ENCODE measurements at places on chromosomes 2 and 18.

DNA sequence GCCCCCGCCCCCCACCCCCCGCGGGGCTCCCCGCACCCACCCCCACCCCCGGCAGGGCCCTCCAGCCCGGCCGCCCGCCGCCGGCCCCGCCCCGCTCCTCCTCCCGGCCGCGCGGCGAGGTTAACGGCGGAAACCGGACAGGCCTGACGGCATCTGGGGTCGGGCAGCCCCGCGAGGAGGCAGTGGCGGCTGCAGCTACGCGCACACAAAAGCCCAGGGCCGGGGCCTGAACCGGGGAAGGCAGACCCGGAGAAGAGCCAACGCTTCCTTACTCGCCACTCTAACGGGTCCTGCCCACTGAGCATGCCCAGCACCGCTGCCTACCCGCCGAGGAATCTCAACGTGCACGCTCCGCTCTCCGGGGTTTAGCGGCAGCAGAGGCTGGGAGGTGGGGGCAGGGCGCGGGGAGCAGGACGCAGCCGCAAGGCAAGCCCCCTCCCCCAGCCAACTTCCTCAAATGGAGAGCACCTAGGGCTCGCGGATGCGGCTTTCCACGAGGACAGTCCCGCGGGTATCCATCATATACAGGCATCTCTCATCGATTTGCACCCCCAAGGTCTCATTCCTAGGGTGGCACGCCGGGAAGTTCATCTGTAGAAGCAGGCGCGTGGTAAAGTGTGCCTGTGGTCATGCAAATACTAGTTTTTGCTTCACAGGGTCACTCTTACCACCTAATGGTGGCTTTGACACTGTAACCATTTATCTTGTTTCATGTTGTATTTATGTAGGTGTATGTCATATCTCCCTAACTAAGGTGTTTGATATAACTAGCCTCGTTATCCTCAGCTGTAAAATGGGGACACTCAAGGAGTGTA, at the start of gene MEMO1:
MEMO1 (minus strand) TSS at position 339 of the 815 bp plus-strand sequence. CDS start 761 bp downstream, outside the sequence.
- peak; percentile 96 for DNase-seq

- no peak for DNase-seq
Observed at GRCh38 chr2:45781464-45781811, 130.0 kb downstream of the PRKCE start.

DNA sequence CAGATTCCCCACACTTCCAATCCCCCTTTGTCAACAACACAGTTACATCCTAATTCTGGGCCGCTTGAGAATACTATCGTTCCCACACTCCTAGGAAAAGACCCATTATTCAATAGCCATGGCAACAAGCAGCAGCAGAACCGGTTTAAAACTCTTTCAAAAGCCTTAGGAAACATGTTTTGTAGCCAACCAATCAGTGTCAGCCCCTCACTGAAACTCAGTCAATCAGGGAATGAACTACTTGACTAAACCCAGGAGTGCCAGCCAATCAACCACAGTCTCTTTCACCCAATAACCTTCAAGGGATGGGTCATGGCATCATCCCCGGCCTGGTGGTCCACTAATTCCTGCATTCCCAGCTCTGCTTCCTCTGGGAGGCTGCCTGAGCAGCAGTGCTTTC, 204.8 kb upstream of the HS6ST1 start:
- DNase-seq: no peak

DNA sequence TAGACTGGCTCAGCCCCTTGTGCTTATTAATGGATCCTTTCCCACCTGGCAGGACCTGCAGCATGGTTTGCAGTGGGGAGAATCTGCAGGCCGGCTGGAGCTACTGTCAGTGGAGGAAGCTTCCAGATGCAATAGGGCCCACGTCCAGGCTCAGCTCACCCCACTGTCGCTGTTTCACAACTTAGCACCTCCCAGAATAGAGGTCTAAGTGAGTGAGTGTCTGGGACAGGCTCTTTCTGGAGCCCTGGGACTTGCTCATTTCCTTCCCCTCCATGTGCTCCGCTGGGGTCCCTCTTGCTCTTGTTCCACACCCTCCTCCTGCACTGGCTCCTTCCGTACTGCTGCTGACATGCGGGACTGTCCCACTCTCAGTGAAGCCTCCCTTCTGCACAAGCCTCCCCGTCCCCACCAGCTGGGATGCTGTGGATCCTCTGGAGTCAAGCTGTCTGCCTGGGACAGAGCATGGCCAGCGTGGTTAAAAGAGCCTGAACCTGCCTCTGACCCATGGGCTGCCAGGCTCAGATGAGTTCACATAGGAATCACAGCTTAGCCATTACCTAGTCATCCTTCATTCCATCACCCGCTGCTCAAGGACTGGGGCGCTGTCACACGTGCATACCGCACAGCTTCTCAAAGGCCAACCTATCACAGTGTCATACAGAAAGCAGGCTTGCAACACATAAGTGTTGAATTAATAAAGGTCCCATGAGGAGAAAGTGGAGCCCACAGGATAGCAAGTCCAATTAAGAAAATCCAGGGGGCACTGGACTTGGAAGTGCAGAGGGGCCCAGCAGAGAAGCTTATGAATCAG, 135.9 kb downstream of the ACKR3 start:
- DNase-seq: no peak

- DNase-seq: no peak
Observed at GRCh38 chr2:76089683-76090082, 379.0 kb upstream of the GCFC2 start.

- DNase-seq: no peak
Observed at GRCh38 chr2:12124790-12125189, 378.4 kb downstream of the LPIN1 start.

GRCh38 chr2:1602278-1603010, 141.9 kb downstream of the PXDN start:
- DNase-seq: no peak

DNA sequence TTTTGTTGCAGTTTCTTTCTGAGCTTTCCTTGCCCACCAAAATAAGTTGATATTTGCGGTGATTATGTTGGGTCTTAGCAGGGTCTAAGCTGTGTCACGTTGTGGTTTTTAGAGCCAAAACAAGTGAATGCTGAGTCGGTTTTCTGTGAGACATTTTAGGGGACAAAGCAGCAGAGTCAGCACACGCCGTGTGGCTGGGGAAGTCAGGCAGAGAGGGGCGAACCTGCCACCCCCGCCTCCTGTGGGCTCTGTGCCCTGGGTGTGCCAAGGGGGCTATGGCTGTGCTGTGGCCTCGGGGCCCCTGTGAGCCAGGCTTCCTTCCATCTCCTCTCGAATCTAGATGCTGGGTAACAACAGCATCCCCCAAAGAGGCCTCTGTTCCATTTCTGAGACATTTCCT, 30.8 kb upstream of the TMEM87B start:
- no peak for DNase-seq

GRCh38 chr18:55413474-55413873, 174.5 kb downstream of the TCF4 start:
- DNase-seq: no peak

DNA sequence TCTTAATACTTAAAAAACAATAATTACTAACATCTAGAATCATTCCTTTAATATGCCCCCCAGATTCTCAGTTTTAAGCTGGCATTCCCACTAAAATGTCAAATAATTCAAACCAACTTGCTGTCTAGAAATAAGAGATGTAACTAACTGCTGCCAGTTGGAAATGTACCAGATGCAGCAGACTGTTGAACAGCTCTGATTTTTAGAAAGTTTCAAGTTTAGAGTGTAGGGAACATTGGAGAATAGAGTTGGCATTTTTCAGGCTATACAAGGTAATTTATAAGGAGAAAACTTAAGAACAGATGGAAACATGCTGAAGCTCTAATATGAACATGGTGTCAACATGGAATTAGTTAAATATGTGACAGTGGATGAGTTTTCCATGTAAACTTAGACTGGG, 101.4 kb downstream of the PTRHD1 start:
- DNase-seq: no peak

- DNase-seq: peak; percentile 77
Observed at GRCh38 chr2:47072728-47073191, 82.3 kb downstream of the STPG4 start.

- no peak for DNase-seq
Observed at GRCh38 chr2:9335322-9335832, 88.0 kb downstream of the ITGB1BP1 start.

DNA sequence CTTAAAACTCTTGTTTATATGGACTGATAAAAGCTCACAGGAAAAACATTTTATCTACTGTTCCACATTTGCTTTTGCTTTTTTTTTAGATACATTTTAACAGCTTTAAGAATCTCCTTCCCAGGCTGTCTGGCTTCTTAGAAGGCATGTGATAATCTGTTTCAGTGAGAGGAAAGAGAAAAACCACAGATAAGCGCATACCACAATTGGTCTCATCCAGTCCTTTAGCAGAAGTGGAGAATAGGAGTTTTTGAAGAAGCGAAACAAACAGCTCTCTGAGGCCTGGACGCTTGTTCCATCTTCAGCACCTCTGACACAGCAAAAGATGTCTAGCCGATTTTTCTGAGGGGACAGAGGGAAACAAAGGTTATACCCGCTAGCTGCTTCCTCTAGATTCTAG, 37.6 kb downstream of the RMC1 start:
- DNase-seq: no peak

DNA sequence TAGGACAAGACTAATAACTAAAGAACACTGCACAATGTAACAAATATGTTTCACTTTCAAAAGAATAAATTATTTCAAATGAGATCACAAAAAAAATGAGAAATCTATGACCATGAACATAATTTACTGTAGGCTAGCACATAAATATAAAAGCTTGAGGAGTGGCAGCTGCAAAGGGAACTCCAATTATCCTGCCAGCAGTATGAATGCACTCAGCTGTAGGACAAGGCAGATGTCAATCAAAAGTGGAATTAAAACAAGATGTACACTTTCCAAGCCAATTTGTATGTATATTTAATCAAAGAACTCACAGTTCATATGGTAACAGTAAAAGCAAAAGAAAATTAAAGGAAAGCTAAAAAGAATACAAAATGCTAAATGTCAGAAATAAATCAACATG, 76.6 kb upstream of the NCKAP5 start:
- DNase-seq: no peak

DNA sequence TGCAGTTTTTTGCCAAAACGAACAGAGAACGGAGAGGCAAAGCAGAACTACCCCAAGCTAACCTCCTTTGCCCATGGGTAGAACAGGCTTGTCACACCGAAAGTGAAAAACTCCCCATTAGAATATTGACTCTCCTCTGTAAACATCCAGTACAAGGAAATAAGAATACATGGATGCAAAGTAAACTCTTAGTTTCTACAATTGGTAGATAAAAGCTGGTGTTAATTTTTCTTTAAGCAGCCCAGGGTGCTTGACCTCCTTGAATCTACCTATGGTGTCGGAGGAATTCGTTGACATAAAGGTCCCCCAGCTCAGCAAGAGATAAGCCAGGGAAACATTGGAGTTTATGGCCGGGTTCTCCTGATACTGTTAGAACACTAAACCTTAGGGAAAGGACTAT, 48.4 kb upstream of the DSG1 start:
- no peak for DNase-seq

DNA sequence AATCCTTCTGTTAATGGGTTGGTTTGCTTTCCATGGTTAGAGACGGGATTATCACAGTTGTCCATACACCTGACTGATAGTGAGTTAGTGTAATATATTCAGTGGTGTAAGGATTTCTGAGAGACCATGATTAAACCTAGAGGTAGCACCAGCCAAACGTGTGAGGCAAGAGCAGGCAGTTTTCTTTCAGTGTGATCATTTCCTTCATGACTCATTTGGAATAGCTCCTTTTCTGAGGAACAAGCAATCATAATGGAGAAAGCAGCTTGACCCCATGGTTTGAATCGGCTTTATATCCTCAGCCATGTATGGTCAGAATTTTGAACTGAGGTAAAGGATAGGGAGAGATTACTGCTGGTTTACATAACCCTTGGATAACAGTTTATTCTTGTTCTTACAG, 2.9 kb downstream of the MXD1 start:
- no peak for DNase-seq

- peak; percentile 90 for DNase-seq
Observed at GRCh38 chr18:2846636-2847316, at the start of gene EMILIN2. Gene EMILIN2 (plus strand): TSS chr18:2847006. CDS start chr18:2847189, 183 bp downstream.

- peak; percentile 80 for DNase-seq
Observed at GRCh38 chr2:100895402-100895801, 75.5 kb downstream of the NPAS2 start.
